Effector CD4-positive, alpha-beta T cell (primary cell): ENCODE measurements at places on chromosomes 16 and 17.

DNA sequence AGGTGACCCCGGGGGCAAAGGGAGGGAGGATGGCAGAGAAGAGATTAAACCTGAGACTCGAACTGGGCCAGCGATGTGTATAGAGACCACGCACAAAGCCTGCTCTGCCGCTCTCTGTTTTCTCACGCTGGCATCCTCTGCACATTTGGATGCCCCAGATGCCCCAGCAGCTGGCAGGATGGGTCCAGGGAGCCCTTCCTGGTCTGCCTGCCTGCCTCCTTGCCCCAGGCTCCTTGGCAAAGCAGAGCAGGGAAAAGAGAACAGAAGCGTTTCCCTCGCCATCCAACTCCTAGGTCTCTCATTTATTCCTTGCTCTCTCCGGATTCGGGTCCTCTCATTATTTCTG lies 5.2 kb upstream of the PIPOX start:
- DNase-seq, result no peak

DNA sequence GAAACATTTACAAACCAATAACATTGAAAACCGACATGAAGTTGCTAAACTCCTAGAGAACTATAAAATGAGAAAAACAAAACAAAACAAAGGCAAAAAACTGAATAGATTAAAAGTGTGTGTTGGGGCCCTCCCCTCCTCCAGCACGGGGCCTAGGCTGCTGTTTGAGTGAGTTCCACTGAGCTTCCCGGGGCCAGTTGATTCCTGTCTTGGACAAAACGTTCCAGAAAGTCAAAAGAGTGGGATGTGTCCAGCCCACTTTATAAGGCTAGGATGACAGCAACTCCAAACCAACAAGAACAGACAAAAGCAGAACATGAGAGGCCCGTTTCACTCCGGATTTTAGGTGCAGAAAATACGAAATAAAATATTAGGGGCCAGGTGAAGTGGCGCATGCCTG lies 11.6 kb upstream of the CSNK1D start:
- no peak for DNase-seq

GRCh38 chr17:61161615-61162134 lies 238.0 kb upstream of the TBX2 start:
- no peak for DNase-seq

DNA sequence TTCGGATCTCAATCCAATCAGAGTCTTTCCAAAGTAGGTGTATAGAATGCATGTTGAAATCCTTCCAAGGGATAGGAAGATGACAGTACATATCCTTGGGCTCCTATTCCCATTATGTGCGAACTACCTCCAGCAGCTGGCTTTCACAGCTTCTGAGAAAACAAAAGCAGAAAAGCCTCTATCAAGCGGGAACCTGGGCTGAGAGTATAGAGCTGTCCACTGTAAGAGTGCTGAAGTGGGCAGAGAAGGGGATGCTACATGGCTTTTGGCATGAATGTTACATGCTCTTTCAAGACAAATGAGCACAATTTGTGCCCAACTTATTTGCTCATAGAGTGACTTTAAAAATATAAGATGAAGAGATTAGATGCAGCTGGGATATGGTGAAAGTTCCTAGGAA lies 993.5 kb downstream of the CDH8 start:
- DNase-seq, result no peak

- DNase-seq, result no peak
Observed at GRCh38 chr17:28615260-28615940, 1.4 kb upstream of the RSKR start.

- DNase-seq, result no peak
Observed at GRCh38 chr17:13480877-13481276, 120.9 kb downstream of the HS3ST3A1 start.

DNA sequence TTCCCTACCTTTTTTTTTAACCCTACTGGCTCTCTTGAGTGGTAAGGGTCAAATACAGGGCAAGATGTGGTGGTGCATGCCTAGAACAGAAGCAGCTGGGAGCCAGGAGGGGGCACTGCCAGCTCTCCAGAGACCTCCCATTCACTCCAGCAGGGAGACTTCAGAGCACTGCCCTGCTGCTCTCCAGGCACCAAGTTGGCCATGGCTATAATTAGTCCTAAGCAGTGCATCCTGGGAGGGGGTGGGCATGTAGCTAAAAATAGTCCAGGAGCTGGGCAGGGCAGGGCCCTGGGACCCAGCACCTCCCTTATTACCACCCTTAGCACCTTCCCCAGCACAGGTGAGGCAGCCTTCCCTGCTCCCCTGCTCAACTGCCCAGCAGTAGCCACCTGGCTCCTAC lies 3.5 kb downstream of the CORO6 start:
- DNase-seq, result no peak

GRCh38 chr16:69934044-69934443 lies 17.1 kb upstream of the CLEC18A start:
- DNase-seq, result no peak

DNA sequence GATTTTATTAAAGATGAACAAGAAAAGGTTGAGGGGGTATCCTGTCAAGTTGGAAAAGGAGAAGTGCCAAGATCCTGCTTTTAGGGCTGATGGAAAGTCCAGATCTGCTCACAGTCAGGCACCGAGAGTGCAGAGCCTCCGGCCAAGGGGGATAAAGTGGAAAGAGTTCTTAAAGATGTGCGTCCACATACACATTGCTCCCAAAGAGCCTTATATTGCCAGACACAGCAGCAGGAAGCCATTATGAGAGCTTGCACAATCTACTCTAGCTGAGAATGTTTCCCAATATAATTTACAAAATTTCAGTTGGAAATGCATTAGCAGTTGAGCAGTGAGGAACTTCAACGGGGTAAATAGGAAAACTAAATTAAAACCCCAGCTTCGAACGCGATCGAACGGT lies 95.6 kb downstream of the SALL1 start:
- no peak for DNase-seq

- no peak for DNase-seq
Observed at GRCh38 chr17:77234695-77235094, 93.9 kb downstream of the SEC14L1 start.

GRCh38 chr16:81143921-81144471 lies 47.8 kb upstream of the GCSH start:
- DNase-seq, result no peak

DNA sequence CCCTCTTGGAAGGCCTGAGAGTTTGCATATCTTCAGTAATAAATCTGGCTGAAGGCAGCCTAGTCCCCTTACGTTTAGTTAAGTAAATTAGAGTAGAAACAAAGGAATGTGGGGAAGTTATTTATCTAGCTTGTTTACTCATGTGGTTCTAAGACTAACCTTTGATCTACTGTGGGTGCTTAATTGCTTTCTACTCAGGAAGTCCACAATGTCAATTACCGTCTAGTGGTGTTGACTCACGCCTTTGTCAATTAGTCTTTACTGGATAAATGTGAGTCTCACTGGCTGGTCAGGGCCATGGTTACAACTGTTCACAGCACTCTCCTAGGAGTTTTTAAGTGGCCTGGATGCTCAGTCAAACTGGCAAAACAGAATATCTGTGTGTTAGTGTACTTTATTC lies 2338.4 kb downstream of the TP53TG3F start:
- no peak for DNase-seq

DNA sequence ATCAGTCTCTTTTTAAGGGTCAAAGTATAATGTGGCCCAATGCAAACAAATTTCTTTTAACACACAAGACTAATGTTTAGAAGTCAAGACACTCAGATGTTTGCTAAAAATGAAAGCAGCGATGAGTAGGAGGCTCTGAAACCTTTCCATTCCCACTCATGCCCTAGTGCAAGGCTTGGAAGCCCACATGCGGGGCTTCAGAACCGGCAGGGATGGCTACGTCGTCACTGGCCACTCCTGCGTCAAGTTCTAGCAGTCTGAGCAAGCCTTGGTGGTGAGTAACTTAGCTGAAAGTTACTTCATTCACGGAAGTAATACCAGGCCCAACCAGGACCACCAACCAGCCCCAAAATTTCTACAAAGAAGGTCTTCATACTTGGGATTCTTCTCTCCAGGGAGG lies 14.8 kb upstream of the TMED6 start:
- DNase-seq, result no peak

DNA sequence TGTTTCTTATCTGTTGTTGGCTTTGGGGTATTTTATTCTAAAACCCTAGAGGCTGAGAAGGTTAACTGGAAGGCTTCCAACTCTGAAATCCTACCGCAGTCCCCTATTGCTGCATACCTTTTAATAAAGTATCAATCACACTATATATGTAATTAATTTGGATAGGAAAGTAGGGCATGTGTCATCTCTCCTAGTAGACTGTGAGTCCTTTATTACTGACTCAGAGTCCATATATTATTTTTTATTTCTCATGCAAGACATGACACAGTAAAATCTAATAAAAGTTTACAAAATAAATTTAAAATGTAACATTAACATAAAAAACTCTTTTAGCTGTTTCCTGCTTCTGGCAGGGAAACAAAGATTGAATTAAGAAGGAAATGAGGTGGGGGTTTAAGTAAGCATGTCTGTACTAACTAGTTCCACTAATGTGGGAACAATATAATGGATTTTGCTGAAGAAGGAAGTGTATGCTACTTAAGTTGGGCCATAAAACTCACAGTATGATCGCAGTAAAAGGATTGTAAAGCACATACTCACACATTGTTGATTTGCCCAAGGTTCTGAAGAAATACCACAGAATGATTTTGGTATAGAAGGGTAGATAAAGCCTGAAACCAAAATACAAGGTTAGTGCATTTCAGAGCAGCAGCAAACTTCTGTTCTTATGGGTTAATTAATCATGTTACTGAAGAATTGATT lies 97.6 kb upstream of the HLF start:
- no peak for DNase-seq

- no peak for DNase-seq
Observed at GRCh38 chr16:29744541-29745101, 1.2 kb downstream of the C16orf54 start.

DNA sequence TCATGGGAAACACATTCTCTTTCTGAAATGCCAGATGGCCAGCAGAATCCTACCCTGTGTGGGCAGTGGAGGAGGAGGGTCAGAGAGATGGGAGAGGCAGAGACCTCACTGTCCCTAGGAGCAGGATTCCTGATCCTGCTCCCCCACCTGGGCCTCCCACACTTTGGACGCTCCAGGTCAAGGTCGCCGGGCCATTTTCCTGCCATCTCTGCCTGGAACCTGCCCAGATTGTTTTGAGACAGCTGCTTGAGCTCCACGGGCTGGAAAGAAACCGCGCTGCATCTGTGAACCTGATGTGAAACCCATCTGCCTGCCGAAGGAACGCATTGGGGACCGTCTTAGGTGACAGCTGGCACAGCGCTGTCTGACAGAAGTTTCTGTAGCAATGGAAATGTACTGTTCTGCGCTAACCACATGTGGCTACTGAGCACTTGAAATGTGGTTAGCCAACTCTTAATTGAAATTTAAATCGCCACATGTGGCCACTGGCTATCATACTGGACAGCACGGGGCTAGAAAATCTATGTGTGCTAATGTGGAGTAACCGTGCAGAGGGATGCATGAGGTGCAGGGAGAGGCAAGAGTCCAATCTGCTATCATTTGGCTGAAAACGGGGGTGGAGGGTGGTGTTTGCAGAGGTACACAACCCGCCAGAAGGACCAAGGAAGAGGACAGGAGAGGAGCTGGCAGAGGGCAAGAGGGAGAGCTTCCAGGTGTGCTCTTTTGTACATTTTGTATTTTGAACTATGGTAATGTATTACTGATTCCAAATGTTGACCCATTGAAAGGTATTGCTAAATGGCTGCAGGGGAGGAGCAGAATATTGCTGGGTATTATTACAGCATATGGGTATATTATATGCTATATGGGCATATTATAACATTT lies 15.4 kb upstream of the NUBP1 start:
- no peak for DNase-seq

DNA sequence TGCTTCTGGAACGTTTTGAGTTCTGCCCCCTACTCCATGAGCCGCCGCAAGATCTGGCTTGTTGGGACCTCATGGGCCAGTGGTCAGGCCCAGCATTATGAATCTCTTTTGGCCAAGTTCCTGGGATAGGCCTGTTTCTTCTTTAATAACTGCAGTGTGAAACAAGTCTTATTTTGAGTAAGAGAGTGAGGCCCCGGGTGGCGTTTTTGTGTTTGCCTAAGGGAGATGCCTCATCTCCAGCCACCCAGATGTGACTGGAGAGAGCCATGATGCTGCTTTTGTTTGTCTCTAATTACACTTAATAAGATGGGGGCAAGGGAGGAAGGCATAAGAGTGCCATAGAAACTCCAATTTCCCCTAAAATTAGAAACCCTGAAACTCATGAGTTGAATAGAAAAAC lies 39.8 kb downstream of the KSR1 start:
- no peak for DNase-seq

GRCh38 chr16:30758988-30759491 lies 2.8 kb downstream of the CFAP119 start:
- no peak for DNase-seq

- DNase-seq, result no peak
Observed at GRCh38 chr16:55207693-55208428, 116.1 kb upstream of the IRX6 start.

GRCh38 chr17:63002625-63003024 lies 36.6 kb downstream of the TANC2 start:
- DNase-seq, result no peak

- DNase-seq, result no peak
Observed at GRCh38 chr17:6313835-6314234, 121.1 kb downstream of the AIPL1 start.

DNA sequence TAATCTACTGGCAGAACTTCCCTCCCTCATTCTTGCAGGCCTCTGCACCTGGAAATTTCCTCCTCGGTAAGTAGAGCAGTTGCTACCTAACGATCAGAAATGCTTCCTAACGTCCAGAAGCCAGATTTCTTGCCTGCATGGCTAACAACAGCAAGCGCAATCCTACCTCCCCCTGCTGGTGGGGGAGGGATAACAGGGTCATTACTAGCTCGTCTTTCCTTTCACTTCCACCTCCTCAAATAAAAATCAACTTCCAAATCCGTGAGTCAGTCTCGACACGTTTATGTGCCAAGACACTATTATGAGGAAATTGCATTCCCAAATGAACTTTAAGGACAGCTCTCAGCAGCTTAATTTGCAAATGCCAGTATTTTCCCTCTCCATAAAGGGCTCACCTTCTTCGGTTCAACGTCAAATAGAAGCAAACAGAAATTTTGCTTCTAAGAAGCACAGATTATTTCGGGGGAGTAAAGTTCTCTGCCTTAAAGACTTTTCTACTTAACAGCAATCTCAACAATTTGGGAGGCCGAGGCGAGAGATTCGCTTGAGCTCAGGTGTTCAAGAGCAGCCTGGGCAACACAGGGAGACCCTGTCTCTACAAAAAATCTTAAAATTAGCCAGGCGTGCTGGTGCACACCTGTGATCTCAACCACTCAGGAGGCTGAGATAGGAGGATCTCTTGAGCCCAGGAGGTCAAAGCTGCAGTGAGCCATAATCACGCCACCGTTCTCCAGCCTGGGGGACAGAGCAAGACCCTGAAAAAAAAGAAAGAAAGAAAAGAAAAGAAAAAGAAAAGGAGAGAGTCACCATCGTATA lies 188.6 kb upstream of the PSMD7 start:
- no peak for DNase-seq

GRCh38 chr16:70801611-70802010 lies 653 bp upstream of the VAC14 start:
- DNase-seq, result no peak

- DNase-seq, result peak; percentile 31
Observed at GRCh38 chr17:65027305-65027704, 29.2 kb downstream of the GNA13 start.

GRCh38 chr17:40819528-40820125 lies 2.8 kb downstream of the KRT10 start:
- no peak for DNase-seq
